Neural crest cell (in vitro differentiated cells): ENCODE measurements at places on chromosomes 2 and 18. TPM values are rescaled to one million over a fixed set of nuclear protein-coding genes. Genes with fewer than 3 reads are reported as not detected.
A peak's percentile ranks its signal among the peaks of the same experiment; 100 is the strongest.

Gene SGO2
- 33.1 and 33.5 TPM in 2 replicates for total RNA-seq

DNA sequence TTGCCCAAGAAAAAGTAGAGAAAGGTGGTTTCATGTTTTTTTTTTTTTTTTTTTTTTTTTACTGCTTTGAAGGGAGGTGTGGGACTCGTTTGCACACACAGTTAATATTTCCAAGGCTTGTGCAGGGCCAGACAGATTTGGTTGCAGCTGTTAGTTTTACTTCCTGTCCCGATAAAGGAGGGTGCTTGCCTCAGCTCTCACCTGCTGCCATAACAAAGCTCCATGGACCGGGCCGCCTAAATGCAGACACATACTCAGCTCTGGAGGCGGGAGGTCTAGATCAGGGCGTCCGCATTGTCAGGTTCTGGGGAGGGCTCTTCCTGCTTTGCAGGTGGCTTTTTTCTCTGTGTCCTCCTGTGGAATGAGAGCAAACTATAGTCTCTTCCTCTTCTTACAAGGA is 69.9 kb downstream of the ODC1 start:
- DNase-seq = no peak

Gene TTC31
- total RNA-seq = 29.6 and 31.6 TPM in 2 replicates

Gene STON1
- total RNA-seq = 13.2 and 15.0 TPM in 2 replicates

Gene GREB1
- total RNA-seq = 132 and 143 TPM in 2 replicates

Gene SP140
- total RNA-seq = not detected in 2 replicates

- no peak for DNase-seq
These were observed 103.3 kb upstream of the GATA6 start for GRCh38 chr18:22066083-22066485.

Gene SERPINB12
- total RNA-seq = not detected in 2 replicates

DNA sequence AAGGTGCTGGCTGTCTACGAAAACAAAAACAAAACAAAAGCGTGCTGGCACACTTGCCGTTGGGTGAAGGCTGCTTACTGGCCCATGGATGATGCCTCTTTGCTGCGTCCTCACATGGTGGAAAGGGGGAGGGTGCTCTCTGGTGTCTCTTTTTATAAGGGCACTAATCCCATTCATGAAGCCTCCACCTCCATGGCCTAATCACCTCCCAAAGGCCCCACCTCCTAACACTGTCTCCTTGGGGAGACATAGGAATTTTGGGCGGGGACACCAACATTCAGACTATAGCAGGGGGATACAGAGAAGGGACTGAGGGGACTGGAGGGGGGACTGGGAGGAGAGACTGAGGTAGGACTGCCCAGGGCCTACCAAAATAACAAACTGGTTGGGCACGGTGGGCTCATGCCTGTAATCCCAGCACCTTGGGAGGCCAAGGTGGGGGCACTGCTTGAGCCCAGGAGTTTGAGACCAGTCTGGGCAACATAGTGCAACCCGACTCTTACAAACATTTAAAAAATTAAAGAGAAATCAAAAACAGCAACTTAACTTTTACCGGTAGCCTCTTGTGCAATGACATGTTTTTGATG is 14.5 kb downstream of the PTMA start:
- no peak for DNase-seq

GRCh38 chr2:130390460-130391057 is 34.7 kb downstream of the PTPN18 start:
- no peak for DNase-seq

DNA sequence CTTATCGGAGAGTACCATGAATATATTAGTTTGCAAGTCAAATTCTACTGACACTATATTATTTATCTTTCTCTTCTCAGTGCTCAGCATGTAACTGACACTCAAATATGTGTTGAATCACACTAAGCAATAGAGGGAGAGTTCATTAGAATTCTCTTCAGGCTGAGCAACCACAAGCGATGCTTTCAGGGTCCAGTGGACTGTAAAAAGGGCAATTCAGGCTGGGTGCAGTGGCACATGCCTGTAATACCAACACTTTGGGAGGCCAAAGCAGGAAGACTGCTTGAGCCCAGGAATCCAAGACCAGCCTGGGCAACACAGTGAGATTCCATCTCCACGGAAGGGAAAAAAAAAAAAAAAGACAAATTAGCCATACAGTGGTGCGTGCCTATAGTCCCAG is 16.3 kb downstream of the PDE6D start:
- no peak for DNase-seq

DNA sequence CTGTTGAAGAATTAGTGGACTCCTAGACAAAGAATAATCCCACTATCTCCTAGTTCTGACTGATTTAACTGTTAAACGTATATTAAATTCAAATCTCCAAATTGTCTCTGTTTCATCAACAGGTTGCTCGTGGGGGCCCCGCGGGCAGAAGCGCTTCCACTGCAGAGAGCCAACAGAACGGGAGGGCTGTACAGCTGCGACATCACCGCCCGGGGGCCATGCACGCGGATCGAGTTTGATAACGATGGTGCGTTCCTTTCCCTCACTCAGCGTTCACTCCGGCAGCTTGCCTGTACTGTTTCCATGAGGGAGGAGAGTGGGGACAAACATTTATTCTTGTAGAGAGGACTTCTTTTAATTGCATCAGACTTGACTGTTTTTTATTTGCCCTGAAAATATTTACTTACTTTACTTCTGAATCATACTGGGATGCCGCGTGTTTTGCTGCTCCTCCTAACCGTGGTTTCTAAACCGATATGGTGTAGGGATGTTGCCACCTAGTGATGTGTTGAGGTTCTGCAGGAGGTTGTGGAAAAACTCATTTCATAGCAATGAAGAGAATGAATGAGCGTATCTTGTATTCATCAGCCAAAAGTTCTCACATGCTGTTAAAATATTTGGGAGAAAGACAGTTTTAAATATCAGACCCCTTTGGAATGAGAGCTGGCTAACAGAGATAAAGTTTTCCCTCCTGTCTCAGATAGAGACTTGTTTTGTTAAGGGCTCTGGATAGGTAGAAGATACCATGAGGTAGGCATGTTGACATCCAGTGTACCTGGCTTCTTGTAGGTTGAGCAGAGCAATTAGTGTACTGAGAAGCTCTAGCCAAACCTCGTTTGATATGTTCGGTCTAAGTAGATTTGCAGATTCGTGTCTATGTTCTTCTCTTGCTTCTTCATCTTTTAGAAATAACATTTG is 38.3 kb downstream of the ITGA6 start:
- peak; percentile 66 for DNase-seq

- no peak for DNase-seq
These were observed 82.3 kb downstream of the NDUFA10 start for GRCh38 chr2:239942871-239943311.

GRCh38 chr2:148565272-148565894 is 79.2 kb upstream of the EPC2 start:
- no peak for DNase-seq

GRCh38 chr18:50866765-50867164 is 12.2 kb upstream of the ME2 start:
- no peak for DNase-seq

DNA sequence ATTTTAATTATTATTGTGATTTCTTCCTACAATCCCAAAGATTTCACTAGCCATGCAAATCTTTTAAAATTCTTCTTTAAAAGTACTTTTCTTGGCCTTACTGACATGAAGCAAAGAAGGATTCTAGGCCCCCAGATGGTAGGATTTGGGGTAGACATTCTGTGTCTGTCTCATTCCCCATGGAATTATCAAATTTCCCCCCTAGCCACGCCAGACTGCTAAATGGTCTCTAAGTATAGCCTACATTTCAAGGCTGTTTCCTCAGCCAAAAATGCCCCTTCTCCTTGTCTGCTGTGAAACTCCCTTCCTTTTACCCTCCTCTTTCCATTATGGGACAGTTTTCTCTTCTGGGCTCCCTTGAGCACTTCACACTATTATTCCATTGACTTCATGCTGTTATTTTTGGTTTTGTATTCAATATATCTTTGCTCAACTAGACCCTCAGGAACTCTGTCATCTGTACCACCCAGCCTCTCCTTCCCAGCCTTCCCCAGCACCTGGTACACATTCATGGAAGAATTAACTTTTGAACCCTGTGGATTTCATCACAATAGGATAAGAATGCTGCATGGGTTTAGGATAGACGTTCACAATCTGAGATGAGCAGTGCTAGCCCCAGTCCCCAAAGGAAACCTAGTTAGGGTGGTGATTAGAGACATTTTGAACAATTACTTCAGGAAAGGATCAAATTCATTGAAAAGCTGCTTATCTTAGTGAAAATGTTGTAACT is 21.5 kb upstream of the CYP1B1 start:
- DNase-seq = no peak

DNA sequence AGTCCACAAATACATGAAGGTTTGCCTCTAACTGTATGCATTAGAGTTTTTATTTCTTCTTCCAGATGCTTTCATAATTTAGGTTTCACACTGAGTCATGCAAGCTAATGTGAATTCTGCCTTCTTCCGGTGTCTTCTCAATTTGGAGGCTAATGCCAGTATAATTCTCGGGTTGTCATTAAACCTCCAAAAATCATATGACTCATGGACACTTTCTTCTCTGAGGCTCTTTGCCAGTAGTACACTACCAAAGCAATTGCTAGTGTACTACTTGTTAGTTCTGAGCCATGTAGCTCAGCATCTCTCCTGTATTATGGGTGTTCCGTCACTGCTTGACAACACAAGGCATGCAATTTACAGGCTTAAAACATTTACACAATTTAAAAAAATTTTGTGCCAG is 137.1 kb downstream of the VWC2L start:
- no peak for DNase-seq

DNA sequence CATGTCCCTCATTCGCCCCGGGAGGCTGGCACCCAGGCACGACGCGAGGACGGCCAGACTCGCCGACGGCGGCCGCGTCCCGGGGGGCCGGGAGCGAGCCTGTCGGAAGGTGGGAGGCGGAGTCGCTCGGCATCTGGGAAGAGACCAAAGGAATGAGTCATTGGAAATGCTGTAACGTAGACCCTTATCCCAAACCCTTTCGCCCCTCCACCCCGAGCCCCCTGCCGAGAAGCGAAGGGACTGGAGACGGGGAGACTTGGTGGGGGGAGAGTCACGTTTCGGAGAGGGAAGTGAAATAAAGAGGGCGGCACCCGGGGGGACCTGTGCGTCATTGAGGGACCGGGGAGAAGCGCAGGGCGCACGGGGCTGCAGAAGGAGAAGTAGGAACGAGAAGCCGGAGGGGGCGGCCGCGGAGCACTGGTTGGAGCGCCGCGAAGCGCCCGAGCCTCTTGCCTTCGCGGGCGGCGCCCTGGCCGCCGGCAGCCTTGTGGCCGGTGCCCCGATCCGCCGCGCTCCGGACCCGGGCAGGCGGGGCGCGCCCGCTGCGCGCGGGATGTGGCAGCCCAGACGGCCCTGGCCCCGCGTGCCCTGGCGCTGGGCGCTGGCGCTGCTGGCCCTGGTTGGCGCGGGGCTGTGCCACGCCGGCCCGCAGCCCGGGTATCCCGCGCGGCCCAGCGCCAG is at the start of gene EMILIN2:
Gene EMILIN2 (plus strand): TSS at position 371 of the 681 bp plus-strand sequence. CDS start 183 bp downstream, at position 554.
- DNase-seq = peak; percentile 29
